ENCODE measurements at places on chromosomes 5 and 9. TPM values are rescaled to one million over a fixed set of nuclear protein-coding genes. Genes with fewer than 3 reads are reported as not detected.

- no peak for DNase-seq
- no peaks in the 10 kb centered on the region for H3K27me3 ChIP-seq
- H3K4me3 ChIP-seq, result no peak overlapping the region
Measured at GRCh38 chr5:107072440-107072839, 598.3 kb downstream of the EFNA5 start.

Gene NKD2
- 5.1 TPM for total RNA-seq

DNA sequence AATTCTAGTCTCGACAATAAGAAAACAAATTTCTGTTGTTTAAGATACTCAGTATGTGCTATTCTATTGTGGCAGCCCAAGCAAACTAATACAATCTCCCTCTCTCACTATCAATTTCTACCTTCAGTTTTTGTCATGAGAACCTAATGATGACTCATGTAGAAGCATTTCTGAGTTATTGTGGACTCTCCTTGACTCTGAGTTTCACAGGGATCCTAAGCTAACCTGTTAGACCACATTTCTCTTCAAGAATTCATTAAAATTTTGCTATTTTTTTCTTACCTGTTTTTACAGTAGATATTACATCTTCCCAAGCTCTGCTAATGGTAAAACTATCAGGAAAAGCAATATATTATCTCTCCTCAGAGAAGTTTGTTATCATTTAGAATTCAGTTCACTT is 599.1 kb upstream of the TYRP1 start:
- no peak overlapping the region for H3K27ac ChIP-seq
- no peaks in the 10 kb centered on the region for H3K36me3 ChIP-seq
- no peaks in the 10 kb centered on the region for H3K4me1 ChIP-seq
- no peak for DNase-seq
- H3K4me3 ChIP-seq, result no peak overlapping the region

DNA sequence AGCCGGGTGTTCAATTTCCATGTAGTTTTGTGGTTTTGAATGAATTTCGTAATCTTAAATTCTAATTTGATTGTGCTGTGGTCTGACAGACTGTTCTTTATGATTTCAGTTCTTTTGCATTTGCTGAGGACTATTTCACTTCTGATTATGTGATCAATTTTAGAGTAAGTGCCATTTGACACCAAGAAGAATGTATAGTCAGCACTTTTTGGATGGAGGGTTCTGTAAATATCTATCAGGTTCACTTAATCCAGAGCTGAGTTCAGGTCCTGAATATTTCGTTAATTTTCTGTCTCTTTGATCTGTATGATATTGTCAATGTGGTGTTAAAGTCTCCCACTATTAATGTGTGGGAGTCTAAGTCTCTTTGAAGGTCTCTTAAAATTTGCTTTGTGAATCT is 944.9 kb downstream of the TLE4 start:
- no peak for DNase-seq
- no peaks in the 10 kb centered on the region for H3K36me3 ChIP-seq
- H3K4me3 ChIP-seq, result no peak overlapping the region

- H3K4me1 ChIP-seq, result no peaks in the 10 kb centered on the region
- H3K36me3 ChIP-seq, result no peaks in the 10 kb centered on the region
- H3K4me3 ChIP-seq, result no peak overlapping the region
- no peak overlapping the region for H3K27ac ChIP-seq
- no peak for DNase-seq
Measured at GRCh38 chr5:114658194-114658593, 296.3 kb downstream of the KCNN2 start.

Gene OR1L8
- 0.09 TPM for total RNA-seq

Gene UTP15
- total RNA-seq, result 16.4 TPM

Gene CDH10
- 0.05 TPM for total RNA-seq

DNA sequence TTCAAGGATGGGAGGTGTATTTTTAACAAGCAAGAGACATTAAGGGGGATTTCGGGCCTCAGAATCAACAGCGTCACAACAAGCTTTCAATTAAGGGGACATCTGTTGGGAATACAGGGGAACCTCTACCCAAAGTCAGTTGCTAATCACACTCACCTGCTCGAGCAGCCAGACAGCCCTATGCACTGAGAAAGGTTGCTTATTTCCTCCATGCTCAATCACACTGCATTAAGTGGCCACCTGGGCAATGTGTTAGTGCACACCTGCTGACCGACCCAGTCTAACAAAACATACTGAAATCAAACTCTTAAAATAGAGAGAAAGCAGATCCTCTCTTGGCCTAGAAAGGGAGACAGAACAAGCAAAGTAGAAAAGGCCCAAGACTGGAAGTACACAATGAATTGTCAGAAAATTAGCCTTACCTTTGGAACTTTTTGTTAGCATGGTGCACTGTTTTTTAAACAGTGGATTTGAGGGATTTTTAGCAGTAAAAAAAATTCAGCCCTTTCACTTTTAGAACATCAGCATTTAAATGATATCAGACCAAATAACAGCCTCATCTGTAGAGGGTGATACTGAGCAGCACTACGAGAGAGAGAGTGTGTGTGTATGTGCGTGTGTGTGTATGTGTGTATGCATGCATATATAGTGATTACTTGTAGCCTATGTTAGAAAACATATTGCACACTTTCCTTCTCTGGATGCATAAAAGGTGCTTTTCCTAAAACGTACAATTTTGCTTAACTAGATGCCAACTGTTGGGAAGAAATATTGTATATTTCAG is 1118.6 kb upstream of the DMAC1 start:
- H3K36me3 ChIP-seq, result no peaks in the 10 kb centered on the region
- H3K4me3 ChIP-seq, result no peak overlapping the region
- no peaks in the 10 kb centered on the region for H3K27me3 ChIP-seq

Measured in thymus (tissue), 14 donors.